Upper lobe of right lung (tissue), 1 donor: ENCODE measurements at places on chromosomes 16 and 17. TPM values are rescaled to one million over a fixed set of nuclear protein-coding genes. Genes with fewer than 3 reads are reported as not detected.

Gene IRF8
- total RNA-seq = 43.1 TPM

Gene SPATA22
- total RNA-seq = 0.75 TPM

Gene TNP2
- total RNA-seq = not detected

GRCh38 chr17:71402661-71403141 lies 718.1 kb upstream of the SOX9 start:
- no peaks in the 10 kb centered on the region for H3K27me3 ChIP-seq
- no peak for DNase-seq
- H3K36me3 ChIP-seq = no peaks in the 10 kb centered on the region
- H3K4me1 ChIP-seq = no peaks in the 10 kb centered on the region
- H3K27ac ChIP-seq = no peak overlapping the region

- H3K27ac ChIP-seq = no peak overlapping the region
- no peak for DNase-seq
- no peaks in the 10 kb centered on the region for H3K4me1 ChIP-seq
- no peaks in the 10 kb centered on the region for H3K36me3 ChIP-seq
These were observed 26.7 kb upstream of the TOX3 start for GRCh38 chr16:52573365-52574299.

GRCh38 chr17:2964370-2964769 lies 99.0 kb downstream of the OR1D5 start:
- no peak overlapping the region for H3K27ac ChIP-seq
- H3K27me3 ChIP-seq = no peaks in the 10 kb centered on the region
- no peaks in the 10 kb centered on the region for H3K36me3 ChIP-seq
- no peak overlapping the region for H3K4me3 ChIP-seq
- DNase-seq = no peak

DNA sequence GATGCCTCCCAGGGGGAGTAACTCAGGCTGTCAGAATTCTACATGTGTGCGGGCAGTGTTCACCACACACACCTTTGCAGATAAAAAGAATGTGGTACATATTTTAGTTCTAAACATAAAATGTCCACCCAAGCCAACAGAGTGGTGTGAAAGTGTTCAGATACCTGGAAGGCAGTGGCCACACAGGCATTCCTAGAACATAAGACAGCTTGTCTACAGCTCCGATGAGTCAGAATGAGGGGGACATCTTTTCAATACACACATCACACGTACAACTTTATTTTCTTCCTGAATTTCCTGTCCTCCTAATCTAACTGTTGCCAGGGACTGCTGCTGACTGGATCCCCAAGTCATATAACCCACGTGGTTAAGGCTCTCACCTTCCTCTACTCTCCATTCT lies 142.3 kb downstream of the ZFHX3 start:
- no peak for DNase-seq
- no peaks in the 10 kb centered on the region for H3K36me3 ChIP-seq

- no peaks in the 10 kb centered on the region for H3K4me1 ChIP-seq
- no peak for DNase-seq
- no peaks in the 10 kb centered on the region for H3K36me3 ChIP-seq
- no peaks in the 10 kb centered on the region for H3K27me3 ChIP-seq
These were observed 105.2 kb downstream of the C16orf95 start for GRCh38 chr16:87212026-87212425.

GRCh38 chr17:1611715-1612114 lies 16.9 kb downstream of the SLC43A2 start:
- peaks cover 51% of the 10 kb centered on the region for H3K36me3 ChIP-seq
- H3K27me3 ChIP-seq = no peaks in the 10 kb centered on the region
- no peak overlapping the region for H3K27ac ChIP-seq
- H3K4me3 ChIP-seq = no peak overlapping the region
- peaks cover 13% of the 10 kb centered on the region for H3K4me1 ChIP-seq
- no peak for DNase-seq

- H3K4me3 ChIP-seq = no peak overlapping the region
- peaks cover 20% of the 10 kb centered on the region for H3K4me1 ChIP-seq
- H3K27me3 ChIP-seq = no peaks in the 10 kb centered on the region
- no peaks in the 10 kb centered on the region for H3K36me3 ChIP-seq
- peak overlapping the region; percentile 70 for H3K27ac ChIP-seq
- no peak for DNase-seq
These were observed 40.5 kb downstream of the BAHCC1 start for GRCh38 chr17:81435652-81436293.

DNA sequence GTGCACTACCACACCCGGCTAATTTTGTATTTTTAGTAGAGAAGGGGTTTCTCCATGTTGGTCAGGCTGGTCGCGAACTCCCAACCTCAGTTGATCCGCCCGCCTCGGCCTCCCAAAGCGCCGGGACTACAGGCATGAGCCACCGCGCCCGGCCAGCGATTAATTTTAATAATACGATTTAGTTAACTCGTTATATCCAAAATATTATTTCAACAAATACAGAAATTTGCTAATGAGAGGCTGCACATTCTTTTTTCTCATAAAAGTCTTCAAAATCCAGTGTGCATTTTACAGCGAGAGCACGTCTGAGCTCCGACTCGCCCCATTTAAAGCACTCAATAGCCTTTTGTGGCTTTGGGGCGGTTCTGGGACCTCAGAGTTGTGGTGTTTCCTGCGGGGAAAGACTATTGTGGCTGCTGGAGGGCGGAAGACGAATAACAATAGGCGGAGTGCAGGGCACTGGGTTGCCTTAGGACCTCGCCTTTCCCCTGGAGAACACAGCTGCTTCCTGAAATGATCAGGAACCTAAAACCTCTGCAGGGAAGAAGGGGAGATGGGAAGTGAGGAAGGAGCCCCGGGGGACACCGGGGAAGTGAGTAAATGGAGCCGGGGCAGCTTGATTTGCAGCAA lies 2.9 kb upstream of the ZSCAN10 start:
- H3K27ac ChIP-seq = peak overlapping the region; percentile 79
- peaks cover 31% of the 10 kb centered on the region for H3K4me1 ChIP-seq
- no peaks in the 10 kb centered on the region for H3K27me3 ChIP-seq
- H3K4me3 ChIP-seq = no peak overlapping the region
- no peaks in the 10 kb centered on the region for H3K36me3 ChIP-seq
